ENCODE measurements at places on chromosomes 6 and 20.

DNA sequence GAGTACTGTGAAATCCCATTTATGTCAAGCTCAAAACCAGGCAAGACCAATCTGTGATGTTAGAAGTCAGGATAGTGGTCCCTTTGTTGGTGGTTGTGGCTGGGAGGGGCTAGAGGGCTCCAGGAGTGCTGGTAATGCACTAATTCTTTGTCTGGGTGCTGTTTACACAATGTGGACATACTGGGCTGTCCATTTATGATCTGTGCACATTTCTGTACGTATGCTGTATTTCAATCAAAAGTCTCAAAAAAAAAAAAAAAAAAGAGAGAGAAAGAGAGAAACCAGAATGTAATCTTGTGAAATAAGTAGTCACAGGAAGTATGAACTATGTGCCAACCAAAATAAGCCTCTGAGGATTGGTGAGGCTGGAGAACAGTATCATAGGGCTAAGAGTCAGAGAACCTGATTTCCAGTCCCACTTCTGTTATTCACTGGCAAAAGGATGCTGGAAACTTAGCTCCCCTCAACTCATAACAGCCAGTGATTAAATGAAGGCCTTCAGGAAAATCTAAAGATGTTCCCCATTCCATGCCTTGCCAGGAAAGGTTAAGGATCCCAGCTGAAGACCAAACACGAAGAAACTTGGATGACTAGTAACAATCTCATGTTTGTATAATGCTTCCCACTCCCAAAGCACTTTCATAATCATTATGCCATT is 19.6 kb upstream of the TRAM2 start:
- no peak for DNase-seq

DNA sequence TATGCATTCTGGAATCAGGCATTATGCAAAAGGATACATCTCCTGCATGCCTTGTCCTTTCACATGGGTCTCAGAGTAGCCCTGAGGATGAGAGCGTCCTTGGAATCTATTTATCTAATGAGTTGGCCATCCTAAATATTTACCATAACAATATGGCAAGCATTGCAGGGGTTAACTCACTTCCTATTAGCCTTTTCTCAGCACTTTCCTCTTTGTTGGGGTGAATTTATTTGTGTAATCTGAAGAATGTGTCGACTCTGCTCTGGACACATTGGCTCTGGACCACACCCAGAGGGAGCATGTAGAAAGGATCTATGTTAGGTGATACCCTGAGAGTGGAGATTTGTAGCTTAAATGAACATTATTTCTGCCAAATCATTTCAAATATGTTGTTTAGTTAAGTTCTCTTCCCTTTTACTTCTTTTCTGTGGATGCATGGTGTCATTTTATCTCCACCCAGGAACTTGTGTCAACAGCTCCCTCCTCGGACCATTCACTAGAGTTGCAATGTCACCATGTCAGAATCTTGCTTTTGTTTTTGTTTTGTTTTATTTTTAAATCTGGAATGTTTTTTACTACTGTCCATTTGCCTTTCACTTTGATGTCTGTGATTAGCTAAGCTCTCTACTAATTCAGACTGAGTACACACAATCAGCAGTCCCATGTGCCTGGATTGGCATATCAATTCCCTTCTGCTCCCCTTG is 757.0 kb upstream of the MMS22L start:
- DNase-seq, result no peak

GRCh38 chr20:19408971-19409370 is 196.5 kb downstream of the SLC24A3 start:
- DNase-seq, result no peak

DNA sequence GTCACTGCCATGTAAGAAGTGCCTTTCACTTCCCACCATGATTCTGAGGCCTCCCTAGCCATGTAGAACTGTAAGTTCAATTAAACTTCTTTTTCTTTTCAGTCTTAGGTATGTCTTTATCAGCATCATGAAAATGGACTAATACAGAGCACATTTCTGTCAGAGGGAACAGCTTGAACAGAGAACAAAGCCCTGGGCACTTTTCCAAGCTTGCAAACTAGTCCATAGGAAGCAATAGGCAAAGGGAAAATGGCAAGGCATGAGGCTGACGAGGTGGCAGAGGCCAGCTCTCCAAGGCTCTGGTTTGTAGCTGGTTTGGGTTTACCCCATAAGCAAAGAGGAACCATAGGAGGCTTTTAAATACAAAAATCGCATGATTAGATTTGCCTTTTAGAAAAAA is 185.1 kb upstream of the HDDC2 start:
- DNase-seq, result no peak
